Activated T-helper 2 cell treated with anti-CD3 and anti-CD28 coated beads, Interferon-gamma antibody, Interleukin-2, Interleukin-4, amounts not matched to agents 10 μg/mL and 5 μg/mL and 100 μg/mL, durations not matched to agents 14 hours and 24 hours and 36 hours (primary cell): ENCODE measurements at places on chromosomes 7 and 10.

GRCh38 chr7:151248346-151249033 lies at the start of gene SMARCD3:
Gene SMARCD3 (minus strand): TSS chr7:151248694. CDS start chr7:151248562, 132 bp downstream.
- DNase-seq = no peak

- DNase-seq = no peak
Measured at GRCh38 chr10:93274419-93274818, 200.7 kb downstream of the CYP26A1 start.

GRCh38 chr10:12340371-12340770 lies 9.0 kb upstream of the CAMK1D start:
- DNase-seq = no peak

GRCh38 chr7:18320971-18321567 lies 174.5 kb upstream of the HDAC9 start:
- DNase-seq = no peak

DNA sequence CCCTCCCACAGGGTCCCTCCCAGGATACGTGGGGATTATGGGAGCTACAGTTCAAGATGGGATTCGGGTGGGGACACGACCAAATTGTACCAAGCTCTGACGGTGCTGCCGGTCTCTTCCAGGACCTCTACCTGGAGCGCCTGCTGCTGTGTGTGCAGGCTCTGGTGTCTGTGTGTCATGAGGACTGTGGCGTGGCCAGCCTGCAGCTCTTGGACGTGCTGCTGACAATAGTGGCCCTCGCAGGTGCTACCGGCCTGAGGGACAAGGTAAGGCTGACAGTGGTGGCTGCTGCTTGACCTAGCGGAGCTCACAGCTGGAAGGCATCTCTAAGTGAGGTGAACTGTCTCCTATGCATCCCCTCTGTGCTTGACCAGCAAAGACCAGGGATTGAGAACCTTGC lies 34.5 kb upstream of the PRKAR1B start:
- no peak for DNase-seq

DNA sequence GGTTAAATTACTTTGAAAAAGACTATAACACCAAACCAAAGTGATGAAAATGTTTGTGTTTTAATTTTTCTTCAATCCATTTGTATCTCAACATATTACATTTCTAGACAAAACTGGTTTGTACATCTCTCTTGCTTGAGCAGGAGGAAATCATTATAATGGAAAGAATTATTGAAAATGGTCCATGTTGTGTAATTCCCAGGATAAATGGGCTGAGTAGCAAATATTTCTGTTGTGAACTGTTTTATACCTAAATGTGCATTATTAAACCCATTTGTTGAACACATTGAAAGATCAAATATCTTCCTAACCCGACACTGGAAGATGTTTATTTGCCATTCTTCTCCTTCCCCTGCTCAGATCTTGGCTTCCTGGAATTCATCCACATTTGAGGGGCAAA lies 14.1 kb upstream of the CDK6 start:
- DNase-seq = no peak

DNA sequence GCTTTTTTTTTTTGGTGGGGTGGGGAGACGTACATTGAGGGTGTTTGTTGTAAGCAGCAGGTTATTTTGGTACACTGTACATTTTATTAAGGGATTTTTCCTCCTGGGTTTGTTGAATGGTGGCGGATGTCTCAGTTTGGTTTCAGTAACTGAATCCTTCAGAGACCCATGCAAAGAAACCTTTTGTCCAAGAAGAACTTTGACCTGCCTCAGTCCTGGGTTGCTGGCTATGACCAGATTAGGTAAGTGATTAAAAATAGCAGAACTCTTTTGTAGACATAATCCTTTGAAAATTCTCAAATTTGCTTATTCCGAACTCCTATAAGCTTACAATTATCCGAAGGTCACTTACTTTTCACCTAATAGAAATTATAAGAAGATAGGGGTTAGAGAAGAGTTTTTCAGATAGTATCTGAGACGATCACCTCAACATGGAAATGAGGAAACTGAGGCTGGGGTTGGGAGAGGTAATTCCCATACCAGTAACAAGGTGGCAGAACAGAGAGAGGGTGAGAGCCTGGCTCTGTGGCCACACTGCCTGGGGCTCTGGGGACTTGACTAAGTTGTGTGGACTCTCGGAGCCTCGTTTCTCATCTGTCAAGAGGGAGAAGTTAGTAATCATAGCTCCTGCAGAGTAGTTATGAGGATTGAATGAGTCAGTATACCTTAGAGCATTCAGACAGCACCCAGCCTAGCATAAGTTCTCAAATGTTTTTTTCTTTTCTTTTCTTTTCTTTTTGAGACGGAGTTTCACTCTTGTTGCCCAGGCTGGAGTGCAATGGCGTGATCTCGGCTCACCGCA lies 87.4 kb downstream of the CCNY start:
- no peak for DNase-seq

DNA sequence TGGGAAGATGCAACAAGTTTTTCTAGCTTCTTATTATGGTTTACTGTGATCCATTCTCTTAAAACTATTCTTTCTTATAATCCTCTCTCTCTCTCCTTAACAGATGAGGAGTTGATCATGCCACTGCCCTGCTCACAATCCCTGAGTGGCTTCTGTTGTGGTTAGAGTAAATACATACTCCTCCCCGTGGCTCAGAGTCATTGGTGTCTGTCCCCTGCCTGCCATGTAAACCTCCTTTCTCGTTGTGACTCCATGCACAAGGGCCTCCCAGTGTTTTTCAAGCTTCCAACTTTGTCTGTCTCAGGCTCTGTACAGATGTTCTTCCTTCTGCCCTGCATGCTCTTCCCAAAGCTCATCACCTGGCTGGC lies 20.4 kb downstream of the CCNY start:
- no peak for DNase-seq

DNA sequence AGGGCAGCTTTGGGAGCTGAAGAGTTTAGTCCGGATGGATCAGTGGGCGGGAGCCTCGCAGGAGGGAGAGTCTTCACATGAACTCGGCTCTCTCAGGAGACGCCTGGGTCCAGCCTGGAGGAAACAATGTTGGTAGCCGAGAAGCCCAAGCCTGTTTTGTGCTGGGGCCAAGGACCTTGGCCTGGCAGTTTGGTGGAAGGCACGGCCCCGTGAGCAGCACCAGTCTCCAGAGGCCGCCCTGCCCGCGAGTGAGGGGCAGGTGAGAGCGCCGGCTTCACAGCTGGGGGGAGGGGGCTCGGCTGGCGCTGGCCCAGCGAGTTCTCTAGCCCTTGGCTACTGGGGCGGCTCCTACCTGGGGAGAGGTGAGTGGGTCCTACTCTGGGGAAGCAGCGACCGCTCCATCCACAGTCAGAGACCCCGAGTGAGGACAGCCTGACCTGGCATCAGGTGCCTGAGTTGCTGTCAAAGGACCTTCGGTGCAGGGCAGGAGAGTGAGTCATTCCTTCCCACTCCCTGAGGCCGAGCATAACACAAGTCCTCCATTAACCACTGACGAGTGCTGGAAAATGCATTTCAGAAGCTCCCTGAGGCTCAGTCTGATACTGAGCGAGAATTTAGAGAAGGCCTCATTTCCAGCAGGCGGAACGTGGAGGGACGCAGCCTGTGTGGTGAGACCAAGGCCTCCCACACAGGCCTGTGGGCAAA lies 89.3 kb upstream of the DIP2C start:
- DNase-seq = no peak

DNA sequence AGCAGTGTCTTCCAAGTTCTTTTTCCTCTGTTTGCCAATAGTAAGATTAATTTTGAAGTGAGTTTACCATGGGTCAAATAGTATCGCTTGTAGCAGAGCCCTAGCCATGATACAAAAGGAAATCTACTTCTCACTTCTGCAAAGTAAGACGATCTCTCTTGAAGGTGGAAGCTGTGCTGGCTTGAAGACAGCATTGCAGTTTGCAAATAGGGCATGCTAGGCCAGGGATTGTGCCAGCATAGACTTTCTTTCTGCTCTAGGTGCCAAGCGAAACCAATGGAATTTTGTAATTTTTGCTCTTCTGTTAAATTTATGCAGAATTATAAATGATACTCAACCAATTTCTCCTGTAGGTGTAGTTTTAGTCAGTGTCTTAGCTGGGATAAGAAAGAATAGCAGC lies 74.5 kb downstream of the SLC13A1 start:
- no peak for DNase-seq

DNA sequence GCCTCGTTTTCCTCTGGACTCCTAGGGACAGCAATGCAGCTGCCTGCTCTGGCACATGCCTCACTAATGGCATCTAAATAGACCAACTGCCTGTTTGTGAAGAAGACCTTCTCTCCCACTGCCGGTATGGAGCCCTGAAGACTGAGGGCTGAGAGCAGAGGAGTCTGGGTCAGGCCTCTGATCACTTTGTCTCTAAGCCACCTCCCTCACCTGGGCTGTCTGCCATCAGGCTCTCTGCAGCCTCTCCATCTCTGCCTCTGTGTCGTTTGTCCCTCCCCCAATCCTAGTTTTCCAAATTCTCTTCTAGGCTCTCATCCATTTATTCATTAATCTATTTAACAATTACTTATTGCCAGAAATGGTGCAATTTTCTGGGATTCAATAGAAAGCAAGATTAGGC lies 15.2 kb upstream of the SFTPA1 start:
- no peak for DNase-seq

- no peak for DNase-seq
Measured at GRCh38 chr7:76224695-76225094, 23.0 kb downstream of the SRRM3 start.

- DNase-seq = no peak
Measured at GRCh38 chr10:132306864-132307751, 642 bp downstream of the STK32C start.

DNA sequence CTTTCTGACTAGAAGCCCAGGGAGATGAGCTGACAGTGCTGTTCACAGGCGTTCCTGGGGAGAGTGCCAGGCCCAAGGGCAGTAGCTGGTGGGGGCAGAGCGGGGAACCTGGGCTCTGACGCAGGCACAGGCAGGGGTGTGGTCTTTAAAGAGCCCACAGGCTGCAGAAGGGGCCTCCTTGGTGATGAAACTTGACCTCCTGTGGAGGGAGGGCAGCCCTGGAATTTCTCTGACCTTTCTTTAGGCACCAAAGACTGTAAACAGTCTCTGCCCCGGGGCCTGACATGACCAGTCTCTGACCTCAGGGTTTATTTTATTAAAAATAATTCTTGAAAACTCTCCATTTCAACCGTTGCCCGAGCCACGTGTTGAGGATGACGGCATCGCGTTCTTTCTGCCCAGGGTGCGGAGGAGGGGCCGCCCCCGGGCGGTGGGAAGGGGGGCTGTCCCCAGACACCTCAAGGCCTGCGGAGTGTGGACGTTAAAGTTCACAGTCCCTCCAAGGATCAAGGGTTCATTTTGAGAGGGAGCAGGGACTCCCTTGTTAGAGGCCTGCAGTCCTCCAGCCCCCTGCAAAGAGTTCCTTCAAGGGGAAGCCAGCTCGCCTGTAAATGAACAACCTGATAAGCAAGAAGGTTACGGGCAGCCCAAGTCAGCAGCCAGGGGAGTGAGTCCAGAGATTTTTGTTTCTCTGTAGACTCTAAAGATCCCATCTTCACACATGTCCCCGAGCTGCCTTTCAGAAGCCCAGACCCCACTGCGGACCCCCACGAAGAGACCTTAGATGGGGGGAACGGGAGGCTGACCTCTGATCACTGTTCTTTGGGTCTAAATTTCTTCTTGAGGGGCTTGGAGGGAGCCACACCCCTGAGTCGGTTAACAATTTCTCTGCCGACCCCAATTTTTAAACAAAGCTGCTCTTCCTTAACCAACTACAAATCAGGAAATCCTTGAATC lies 128.9 kb downstream of the VIPR2 start:
- DNase-seq = no peak

DNA sequence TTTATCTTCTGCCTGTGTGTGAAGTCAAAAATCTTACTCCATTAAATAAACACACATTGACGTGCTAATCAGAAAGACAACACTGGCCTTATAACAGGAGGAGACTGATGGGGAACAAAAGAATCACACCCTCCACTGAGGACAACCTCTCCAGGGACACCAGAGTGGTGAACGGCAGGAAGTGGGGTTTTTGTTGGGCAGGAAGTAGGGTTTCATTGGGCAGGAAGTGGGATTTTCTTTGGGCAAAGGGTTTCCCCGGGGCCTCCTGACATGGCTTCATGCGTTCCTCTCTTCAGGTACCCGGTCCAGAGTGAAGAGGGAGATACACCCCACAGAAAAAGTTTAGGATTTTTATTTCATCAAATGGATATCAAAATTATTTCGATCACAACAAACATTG lies 30.6 kb downstream of the ADARB2 start:
- DNase-seq = no peak

GRCh38 chr10:118841881-118842605 lies 87.3 kb upstream of the CACUL1 start:
- DNase-seq = no peak

DNA sequence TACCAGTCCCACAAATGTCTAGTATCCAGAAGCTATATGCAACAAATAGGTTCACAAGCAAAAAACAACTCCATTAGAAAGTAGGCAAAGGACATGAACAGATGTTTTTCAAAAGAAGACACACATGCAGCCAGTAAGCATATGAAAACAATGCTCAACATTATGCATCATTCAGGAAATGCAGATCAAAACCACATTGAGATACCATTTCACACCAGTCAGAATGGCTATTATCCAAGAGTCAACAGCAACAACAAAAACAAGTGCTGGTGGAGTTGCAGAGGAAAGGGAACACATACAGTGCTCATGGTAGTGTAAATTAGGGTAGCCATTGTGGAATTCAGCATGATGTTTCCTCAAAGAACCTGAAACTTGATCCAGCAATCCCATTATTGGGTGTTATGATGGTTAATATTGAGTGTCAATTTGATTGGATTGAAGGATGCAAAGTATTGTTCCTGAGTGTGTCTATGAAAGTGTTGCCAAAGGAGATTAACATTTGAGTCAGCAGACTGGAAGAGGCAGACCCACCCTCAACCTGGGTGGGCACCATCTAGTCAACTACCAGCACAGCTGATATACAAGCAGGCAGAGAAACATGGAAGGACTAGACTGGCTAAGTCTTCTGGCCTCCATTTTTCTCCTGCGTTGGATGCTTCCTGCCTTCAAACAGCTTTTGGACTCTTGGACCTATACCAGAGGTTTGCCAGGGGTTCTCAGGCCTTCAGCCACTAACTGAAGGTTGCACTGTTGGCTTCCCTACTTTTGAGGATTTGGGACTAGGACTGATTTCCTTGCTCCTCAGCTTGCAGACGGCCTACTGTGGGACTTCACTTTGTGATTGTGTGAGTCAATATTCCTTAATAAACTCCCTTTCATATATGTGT lies 218.4 kb upstream of the SEMA3D start:
- no peak for DNase-seq

- DNase-seq = no peak
Measured at GRCh38 chr10:127877116-127877515, 15.6 kb downstream of the CLRN3 start.

DNA sequence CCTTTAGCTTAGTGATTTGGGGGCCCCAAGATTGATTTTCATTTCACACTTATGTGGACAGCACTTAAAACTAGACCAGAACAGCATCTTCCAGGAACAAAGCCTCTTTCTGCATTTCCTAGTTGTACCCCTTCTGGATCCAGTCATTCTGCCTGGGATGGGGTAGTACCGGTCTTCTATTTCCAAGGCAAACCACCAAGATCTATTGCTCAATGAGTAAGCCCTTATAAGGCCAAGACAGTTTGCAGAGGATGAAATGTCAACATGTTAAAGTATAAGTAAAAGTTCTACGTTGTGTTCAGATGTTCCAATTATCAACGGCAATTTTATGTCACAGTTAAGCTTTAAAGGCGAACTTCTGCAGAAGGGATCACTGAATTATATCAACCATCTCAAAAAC lies 106.9 kb upstream of the ZNF746 start:
- no peak for DNase-seq
